ENCODE measurements at places on chromosomes 3 and 15.

DNA sequence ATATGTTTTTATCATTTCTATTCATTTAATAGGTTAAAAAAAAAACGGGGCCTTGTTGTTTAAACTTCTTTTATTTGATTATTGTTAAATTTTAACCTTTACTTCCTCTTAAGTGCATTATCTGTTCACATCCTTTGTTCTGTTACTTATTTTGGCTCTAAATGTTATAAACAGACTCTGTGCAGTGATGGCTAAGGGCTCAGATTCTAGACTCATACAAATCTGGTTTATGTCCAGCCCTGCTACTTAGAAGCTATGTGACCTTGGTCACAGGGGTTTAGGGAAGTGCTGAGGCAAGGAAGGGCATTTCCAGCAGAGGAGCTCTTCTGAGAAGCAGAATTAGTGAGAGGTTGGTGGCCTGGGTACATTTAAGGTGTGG is 55.3 kb upstream of the VILL start:
- no peak for DNase-seq

GRCh38 chr3:189690237-189690636 is 59.0 kb downstream of the TP63 start:
- no peak for DNase-seq

DNA sequence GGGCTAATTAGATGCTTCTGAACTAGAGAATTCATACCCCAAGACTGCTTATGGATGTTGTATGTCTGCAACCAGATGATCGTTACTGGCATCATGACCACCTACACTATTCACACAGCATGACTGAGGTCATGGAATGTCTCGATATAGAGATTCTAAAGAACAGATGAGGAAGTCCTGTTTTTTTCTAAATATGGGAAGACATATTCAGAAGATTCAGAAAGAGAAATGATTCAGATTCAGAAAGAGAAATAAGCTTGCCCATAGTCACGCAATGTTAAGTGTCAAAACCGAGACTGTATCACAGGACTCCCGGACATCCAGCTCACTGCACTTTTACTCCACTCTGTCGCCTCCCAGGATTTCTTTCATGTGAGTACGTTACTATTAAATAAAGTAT is 136.2 kb downstream of the TPRG1 start:
- DNase-seq, result no peak

GRCh38 chr15:67145312-67145610 is 79.9 kb downstream of the SMAD3 start:
- no peak for DNase-seq

DNA sequence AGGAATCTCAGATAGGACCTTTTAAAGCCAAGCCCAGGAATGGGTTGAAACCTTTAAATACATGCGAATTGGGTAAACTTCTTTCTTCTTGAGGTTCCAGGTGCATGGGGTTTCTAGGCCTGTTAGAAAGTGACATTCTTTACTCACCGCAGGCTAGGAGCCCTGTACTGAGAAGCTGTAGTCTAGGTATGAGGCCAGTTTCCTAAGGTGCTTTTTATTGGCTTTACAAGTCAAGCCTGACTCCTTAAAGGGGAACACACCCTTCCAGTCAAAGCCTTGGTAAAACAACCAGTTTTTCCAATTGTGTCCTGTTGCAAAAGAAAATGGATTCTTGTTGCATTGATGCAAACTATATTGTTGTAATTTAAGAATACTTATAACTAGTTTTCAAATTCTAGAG is 76.1 kb upstream of the ATP11B start:
- DNase-seq, result no peak

DNA sequence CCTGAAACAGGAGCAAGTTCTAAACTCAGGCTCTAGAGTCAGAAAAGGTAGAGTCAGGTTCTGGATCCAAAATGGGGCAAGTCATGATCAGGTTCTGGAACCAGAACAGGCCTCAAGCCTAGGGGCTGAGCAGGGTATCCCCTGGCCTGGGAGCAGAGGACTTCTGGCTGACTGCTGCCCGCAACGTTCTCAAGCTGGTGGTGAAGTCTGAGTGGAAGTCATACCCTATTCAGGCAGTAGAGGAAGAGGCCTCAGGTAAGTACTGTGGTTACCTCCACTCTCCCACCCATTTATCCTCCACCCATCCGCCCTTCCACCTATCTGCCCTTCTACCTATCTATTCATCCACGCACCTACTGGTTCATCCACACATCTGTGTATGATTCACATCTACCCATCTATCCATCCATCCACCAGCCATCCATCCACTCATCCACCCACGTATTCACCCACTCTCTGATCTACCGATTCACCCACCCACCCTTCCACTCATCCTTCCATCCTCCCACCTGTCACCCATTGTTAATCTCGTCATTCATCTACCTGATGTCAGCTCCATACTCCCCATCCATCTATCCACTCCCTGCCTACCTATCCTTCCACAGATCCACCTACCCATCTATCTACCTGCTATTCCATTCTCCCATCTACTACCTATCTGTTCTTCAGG is 8.7 kb downstream of the TTLL3 start:
- no peak for DNase-seq

DNA sequence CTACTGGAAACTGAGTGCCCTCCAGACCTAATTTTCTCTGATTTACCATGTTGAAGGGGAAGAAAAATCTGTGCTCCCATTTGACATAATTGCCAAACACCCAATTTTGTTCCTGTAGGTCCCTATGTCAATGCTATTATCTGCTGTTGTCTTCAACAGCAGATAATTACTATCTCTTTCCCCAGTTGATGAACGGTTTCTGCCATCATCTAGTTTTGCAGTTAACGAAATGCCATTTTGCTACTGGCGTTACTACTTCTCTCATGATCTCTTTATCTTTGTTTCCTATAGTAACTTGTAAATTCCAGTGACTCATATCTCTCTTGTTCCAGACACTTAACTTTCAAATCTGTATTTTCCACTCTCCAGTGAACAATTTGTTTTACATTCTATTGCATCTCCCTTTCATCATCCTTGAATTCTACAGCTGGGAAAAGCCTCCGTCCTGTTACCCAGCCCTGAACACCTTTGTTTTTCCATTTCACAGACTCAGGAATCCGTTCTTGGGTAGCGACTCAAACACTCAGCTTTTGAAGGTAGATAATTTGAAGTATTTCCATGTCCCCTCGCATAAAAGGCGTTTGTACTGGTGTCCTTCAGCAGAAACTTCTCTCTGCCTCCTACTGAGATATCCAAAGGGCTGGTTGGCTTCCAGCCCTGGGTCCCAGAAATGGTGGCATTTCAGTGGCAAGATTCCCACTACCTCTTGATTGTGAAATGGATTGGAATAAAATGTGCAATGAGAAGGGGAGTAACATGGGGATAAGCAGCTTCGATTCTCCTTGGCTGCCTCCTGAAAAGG is 111.7 kb downstream of the FOXB1 start:
- no peak for DNase-seq

DNA sequence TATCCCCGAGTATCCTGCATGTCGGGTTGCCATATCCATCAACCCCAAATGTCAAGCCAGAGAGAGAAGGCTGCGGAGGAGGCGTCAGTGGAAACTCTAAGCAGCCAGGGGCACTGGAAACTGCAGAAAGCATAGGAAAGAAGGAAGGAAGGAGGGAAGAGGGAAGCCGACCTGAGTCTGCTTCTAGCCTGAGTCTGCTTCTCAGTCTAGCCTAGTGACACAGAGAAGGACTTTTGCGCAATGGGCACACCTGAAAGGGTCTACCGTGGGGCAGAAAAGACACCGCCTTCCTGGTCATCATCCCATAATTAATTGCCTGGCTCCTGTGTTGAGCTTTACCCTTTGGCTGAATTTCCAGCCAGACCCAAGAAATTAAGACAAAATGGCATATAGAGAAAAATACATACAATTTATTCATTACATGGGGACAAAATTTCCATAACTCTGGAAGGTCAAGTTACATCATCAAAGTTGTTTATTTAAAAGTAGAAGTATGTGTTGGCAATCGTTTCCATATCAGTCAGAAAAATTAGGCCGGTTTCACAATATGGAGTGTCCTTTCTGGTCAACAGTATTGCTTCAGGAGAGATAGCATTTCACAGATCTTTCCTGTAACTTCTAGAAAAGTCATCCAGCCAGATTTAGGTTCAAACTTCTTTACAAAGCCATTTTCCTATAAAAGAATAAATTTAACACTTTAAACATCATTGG is 10.3 kb downstream of the BCL2A1 start:
- DNase-seq, result no peak

DNA sequence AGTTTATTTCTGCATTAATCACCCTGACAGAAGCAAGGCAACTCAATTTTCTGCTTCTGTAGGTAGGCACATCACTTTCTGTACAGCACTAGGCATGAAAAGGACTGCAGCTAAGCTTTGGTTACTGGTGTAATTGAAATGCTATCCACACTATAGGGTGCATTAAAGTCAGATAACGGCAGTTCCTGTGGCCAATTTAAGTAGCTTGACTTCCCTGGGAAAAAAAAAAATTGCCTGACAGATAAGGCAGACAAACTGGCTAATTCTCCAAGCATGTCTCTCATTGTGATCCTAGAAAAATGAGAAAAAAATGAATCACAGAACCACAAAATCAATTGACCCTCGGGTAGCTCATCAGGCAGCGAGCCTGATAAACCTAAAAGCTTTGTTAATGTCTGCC is 151.4 kb downstream of the MEIS2 start:
- no peak for DNase-seq

GRCh38 chr3:169754711-169755110 is 10.1 kb downstream of the TERC start:
- DNase-seq, result no peak

DNA sequence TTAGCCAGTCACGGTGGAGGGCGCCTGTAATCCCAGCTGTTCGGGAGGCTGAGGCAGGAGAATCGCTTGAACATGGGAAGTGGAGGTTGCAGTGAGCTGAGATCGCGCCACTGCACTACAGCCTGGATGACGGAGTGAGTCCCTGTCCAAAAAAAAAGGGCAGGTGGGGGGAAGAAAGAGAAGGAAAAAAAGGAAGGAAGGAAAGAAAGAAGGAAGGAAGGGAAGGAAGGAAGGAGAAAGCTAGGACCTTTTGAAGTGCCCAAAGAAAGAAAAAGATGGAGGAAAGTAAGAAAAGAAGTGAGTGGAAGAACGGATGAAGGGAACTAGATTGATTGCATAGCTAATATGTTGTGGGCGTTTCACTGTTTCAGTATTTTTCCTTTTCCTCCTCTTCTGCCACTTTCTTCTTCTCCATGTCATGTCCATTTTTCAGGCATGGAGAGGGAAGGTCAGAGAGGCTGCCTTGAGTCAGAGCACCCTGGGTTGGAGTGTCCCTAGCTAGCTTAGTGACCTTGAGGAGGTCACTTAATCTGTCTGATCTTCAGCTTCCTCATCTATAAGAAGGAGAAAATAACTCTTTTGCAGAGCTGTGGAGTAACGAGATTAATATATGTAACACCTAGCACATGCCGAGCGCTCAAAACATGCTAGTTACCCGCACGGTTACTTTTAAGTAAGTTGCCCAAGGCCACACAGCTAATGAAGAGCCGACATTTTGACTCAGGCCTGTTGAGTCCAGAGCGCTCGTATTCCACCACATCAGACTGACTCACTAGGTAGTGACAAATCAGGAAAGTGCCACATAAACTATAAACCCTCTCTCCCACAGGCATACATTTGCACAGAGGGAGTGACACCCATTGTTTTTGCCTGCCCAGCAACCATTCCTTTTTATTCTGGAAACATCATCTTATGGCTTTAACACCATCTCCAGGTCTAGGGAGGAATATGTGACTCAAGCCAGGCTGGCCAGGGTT is 42.2 kb downstream of the BHLHE40 start:
- no peak for DNase-seq

DNA sequence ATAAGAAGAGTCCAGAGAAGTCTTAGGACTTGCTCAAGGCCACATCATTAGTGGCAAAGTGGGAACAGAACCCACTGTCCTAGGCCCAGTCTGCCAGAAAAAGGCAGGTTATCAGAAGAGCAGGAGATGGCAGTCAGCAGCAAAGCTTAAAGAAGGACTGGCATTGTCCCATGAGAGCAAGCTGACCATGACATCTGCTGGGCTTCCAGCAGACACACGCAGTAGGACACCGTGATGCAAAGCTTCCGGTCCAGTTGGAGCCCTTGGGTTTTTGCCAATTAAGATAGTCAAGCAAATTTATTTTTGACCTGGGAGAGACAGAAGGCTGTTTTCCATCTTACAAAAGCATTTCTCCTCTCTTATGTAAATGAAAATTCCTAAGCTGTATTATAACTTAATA is 42.1 kb downstream of the ZBTB38 start:
- DNase-seq, result no peak

GRCh38 chr3:178420033-178420432 is 116.2 kb upstream of the KCNMB2 start:
- no peak for DNase-seq

- DNase-seq, result no peak
Measured at GRCh38 chr3:192501401-192501800, 225.9 kb downstream of the FGF12 start.

GRCh38 chr15:25787381-25787780 is 75.7 kb downstream of the ATP10A start:
- no peak for DNase-seq

DNA sequence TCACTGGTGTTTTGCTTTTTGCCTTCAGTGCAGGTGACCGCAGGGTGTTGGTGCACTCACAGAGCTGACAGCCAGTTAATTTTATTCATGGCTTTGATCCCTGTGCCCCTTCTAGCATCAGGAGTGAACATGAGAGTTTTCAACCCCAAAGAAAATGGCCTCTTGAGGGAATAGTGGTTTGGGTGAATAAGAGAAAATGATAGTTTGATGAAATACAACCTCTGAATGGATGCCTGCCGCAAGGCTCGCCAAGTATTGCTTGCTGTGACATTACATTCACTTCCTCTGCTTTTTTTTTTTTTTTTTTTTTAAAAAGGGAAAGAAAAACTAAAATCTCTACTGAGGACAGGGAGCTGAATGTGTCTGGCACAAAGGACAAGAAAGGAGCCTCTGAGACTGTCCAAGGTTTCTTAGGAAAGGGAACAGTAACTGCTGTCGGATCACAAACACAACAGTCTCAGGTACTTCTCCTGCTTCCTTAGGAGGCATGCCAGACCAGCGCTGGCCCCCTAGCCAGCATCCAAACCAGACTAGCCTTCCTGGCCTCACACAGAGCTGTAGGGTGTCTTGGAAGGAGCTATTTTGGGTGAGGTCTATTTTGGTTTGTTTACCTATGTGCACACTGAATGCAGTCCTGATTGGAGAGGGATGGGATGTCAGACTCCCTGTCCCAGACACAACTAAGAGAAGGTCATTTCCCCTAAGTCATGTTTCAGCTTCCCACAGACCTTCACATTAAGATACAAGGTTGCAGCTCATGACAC is 29.0 kb downstream of the CCDC80 start:
- no peak for DNase-seq

DNA sequence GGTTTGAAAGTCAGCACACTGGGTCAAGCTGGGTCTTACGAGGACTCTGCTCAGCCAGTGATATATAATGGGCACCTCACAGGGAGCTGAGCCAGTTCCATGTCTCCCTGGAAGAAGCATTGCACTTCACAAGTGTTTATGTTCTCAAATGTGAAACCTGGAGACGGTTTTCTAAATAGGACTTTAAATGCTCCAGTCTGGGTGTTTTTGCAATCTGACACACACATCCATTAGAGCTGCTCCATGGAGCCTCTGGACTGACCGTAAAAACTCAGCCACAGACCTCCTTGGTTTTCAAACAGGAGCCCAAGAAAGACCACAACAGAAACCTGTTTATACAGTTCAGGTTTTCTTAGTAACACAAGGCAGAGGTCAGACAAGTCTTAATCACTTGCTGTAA is 201.3 kb upstream of the LRIG1 start:
- DNase-seq, result no peak
